ENCODE measurements at places on chromosomes 5 and 9. TPM values are rescaled to one million over a fixed set of nuclear protein-coding genes. Genes with fewer than 3 reads are reported as not detected.

- no peaks in the 10 kb centered on the region for H3K27me3 ChIP-seq
- no peak overlapping the region for H3K4me3 ChIP-seq
- H3K27ac ChIP-seq = no peak overlapping the region
- no peak for DNase-seq
- no peaks in the 10 kb centered on the region for H3K36me3 ChIP-seq
Observed at GRCh38 chr5:137342764-137343163, 156.4 kb downstream of the SPOCK1 start.

GRCh38 chr9:98315551-98316060, 60.2 kb upstream of the TBC1D2 start:
- H3K4me3 ChIP-seq = no peak overlapping the region
- no peak overlapping the region for H3K27ac ChIP-seq
- no peaks in the 10 kb centered on the region for H3K27me3 ChIP-seq

- no peaks in the 10 kb centered on the region for H3K36me3 ChIP-seq
- no peak for DNase-seq
- peaks cover 18% of the 10 kb centered on the region for H3K4me1 ChIP-seq
- H3K27me3 ChIP-seq = no peaks in the 10 kb centered on the region
- H3K27ac ChIP-seq = no peak overlapping the region
Observed at GRCh38 chr5:57446966-57447365, 35.6 kb downstream of the ACTBL2 start.

DNA sequence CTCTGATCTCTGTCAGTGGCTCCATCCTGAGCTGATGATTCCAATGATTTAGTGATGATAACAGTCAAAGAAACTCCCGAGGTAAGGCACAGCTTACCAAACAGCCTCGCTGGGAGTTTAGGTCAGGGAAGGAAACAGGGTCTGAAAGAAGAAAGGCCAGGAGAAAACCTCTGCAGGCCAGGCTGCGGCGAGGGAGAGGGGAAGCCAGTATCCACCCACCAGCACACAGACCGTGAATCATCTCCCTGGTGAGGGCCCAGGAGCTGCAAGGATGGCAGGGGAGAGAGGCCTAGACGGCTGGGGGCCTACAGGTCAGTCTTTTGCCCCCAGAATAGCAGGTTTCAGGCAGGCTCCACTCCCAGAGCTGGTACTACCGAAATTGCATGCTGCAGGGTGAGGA, 590.5 kb downstream of the CCDC171 start:
- no peaks in the 10 kb centered on the region for H3K4me1 ChIP-seq
- H3K36me3 ChIP-seq = no peaks in the 10 kb centered on the region
- no peaks in the 10 kb centered on the region for H3K27me3 ChIP-seq
- no peak for DNase-seq
- no peak overlapping the region for H3K4me3 ChIP-seq

DNA sequence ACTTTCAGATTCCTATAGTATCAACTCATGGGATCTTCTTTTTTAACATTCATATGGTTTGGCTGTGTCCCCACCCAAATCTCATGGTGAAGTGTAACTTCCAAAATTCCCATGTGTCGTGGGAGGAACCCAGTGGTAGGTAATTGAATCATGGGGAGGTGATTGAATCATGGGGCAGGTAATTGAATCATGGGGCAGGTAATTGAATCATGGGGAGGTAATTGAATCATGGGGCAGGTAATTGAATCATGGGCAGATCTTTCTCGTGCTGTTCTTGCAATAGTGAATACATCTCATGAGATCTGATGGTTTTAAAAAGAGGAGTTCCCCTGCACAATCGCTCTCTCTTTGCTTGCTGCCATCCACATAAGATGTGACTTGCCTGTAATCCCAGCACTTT, 21.8 kb upstream of the AGGF1 start:
- H3K4me1 ChIP-seq = no peaks in the 10 kb centered on the region
- DNase-seq = no peak
- H3K27ac ChIP-seq = no peak overlapping the region
- H3K27me3 ChIP-seq = peaks cover 13% of the 10 kb centered on the region
- H3K36me3 ChIP-seq = no peaks in the 10 kb centered on the region

DNA sequence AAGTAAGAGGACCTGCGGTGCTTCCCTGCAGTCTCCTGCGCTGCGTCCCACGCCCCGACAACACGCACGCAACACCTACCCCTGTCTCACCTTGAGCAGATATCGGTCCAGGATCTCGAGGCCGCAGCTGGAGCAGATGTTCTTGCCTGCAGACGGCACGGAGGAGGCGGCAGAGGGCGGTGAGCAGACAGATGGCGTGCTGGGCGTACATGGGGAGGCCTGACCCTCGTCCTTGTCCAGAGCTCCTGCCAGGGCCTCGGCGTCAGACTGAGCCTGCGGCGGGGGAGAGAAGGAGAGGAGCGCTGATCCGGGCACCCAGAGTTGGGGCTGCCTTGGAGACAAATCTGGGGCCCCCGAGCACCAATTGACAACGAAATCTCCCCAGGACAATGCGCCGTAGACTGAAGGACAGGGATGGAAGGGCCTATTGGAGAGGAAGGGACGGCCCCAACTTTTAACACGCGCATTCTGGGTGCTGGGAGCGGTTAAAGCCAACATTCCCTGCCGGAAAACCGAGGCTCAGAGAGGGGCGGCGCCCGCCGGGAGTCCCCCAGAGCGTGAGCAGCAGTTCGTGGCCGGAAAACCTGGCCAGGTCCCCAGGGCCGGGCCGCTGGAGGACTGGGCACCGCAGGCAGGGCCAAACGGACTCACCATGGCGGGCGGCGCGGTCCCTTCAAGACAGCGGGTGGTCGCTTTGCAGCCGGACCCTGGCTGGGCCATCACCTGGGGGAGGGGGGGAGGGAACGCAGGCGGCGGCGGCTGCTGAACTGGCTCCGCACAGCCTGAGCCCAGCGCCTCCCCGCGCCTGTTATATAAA, 1.8 kb downstream of the LHX6 start:
- H3K36me3 ChIP-seq = no peaks in the 10 kb centered on the region
- peaks cover 94% of the 10 kb centered on the region for H3K27me3 ChIP-seq
- peaks cover 42% of the 10 kb centered on the region for H3K4me1 ChIP-seq
- DNase-seq = no peak
- H3K4me3 ChIP-seq = peak overlapping the region; percentile 53

DNA sequence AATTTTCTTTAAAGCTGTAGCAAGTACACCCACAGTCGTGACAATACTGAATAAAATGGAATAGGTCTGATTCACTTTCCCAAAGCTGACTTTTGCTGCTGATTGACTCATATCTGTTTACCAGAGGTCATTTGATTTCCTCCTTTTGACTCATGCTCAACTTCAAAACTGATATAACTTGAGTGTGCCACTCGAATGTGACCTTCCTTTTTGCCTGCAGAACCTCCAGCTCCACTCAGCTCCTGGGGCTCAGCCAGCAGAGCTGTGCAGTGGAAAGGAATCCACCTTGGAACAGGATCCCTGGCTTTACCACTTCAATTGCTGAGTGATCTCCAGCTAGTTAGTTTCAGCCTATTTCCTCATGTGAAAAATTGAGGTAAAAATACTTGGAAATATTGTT, 84.1 kb downstream of the FEM1C start:
- no peak for DNase-seq
- no peak overlapping the region for H3K4me3 ChIP-seq
- H3K4me1 ChIP-seq = peaks cover 32% of the 10 kb centered on the region
- no peaks in the 10 kb centered on the region for H3K27me3 ChIP-seq
- peak overlapping the region; percentile 27 for H3K27ac ChIP-seq
- no peaks in the 10 kb centered on the region for H3K36me3 ChIP-seq

GRCh38 chr5:4762316-4762715, 377.8 kb upstream of the ADAMTS16 start:
- no peaks in the 10 kb centered on the region for H3K4me1 ChIP-seq
- no peak overlapping the region for H3K27ac ChIP-seq
- no peaks in the 10 kb centered on the region for H3K27me3 ChIP-seq

GRCh38 chr5:72451741-72452505, 55.3 kb downstream of the ZNF366 start:
- H3K4me1 ChIP-seq = peaks cover 40% of the 10 kb centered on the region
- DNase-seq = peak; percentile 74
- H3K36me3 ChIP-seq = no peaks in the 10 kb centered on the region
- no peaks in the 10 kb centered on the region for H3K27me3 ChIP-seq
- H3K27ac ChIP-seq = peak overlapping the region; percentile 93
- no peak overlapping the region for H3K4me3 ChIP-seq

DNA sequence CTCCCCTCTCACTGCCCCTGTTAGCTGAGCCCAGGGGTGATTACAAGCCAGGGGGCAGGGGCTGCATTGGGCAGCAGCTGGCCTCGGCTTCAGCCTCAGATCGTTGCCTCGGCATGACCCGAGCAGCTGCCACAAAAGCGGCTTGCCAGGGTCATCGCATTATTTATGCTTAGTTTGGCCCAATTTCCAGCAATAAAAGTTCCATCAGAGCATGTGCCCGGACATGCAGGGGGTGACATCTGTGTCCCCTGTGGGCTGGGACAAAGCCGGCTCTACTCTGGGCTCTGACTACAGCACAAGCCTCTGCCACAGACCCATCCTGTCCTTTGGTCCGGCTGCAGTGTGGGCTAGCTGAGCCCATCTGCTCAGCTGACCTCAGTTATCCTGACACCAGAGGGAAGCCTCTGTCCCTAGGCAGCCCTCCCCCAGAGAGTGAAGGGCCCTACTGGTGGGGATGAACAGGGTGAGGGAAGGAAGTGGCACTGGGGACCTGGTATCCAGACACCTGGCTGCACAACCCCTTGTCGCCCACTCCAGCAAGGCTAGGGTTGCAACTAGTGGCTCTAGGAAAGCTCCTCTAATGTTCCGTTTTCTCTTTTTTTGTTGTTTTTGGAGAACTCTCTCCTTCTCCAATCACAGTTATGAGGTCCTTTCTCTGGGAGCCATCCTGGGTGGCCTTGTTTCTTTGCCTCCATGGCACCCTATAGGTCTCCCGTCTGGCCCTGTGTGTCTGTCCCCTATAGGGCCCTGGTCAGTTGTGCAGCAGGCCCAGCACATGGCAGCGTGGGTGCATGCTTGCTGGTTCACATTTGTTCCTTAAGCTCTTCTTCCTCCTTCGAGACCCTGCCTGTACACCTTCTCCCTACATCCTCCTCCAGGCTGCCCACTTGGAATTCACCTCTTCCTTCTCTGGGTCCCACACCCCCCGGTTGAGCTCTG, 13.3 kb upstream of the GADD45G start:
- peaks cover 4% of the 10 kb centered on the region for H3K4me1 ChIP-seq
- no peaks in the 10 kb centered on the region for H3K36me3 ChIP-seq
- no peak overlapping the region for H3K4me3 ChIP-seq
- H3K27me3 ChIP-seq = no peaks in the 10 kb centered on the region
- no peak for DNase-seq

DNA sequence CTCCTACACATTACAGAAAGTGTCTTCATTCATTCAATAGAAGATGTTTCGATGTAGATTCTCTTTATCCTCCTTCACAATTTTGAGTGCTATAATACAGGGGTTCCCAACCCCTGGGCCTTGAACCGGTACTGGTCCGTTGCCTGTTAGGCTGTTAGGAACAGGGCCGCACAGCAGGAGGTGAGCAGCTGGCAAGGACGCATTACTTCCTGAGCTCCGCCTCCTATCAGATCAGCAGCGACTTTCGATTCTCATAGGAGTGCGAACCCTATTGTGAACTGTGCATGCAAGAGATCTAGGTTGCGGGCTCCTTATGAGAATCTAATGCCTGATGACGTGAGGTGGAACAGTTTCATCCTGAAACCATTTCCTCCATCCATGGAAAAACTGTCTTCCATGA, 153.0 kb upstream of the SMC2 start:
- H3K27me3 ChIP-seq = no peaks in the 10 kb centered on the region
- no peaks in the 10 kb centered on the region for H3K4me1 ChIP-seq
- no peak for DNase-seq

DNA sequence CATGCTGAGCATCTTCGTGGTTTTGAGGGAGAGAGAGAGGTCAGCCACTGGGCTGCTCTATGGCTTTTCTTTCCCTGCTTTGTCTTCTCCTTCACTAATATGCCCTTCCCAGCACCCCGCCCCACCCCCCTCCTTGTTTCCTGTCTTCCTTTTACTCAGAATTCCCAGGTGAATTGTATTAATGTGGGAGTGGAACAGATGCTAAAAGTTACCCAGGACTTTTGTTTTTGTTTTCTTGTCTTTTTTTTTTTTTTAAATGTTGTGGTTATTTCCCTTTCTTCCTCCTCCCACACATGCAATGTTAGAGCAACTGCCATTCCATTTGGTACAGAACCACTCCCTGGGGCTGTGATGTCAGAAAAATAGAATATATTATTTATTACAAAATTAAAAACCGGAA, 442.7 kb upstream of the CD180 start:
- no peak overlapping the region for H3K4me3 ChIP-seq
- H3K27ac ChIP-seq = peak overlapping the region; percentile 46
- H3K4me1 ChIP-seq = peaks cover 30% of the 10 kb centered on the region

GRCh38 chr5:128062172-128062746, 21.3 kb upstream of the SLC12A2 start:
- H3K4me3 ChIP-seq = no peak overlapping the region
- H3K36me3 ChIP-seq = no peaks in the 10 kb centered on the region
- no peaks in the 10 kb centered on the region for H3K4me1 ChIP-seq
- H3K27me3 ChIP-seq = no peaks in the 10 kb centered on the region

GRCh38 chr5:65172486-65173129, 309.1 kb downstream of the ADAMTS6 start:
- H3K4me3 ChIP-seq = no peak overlapping the region
- DNase-seq = no peak
- H3K27me3 ChIP-seq = no peaks in the 10 kb centered on the region
- H3K27ac ChIP-seq = no peak overlapping the region

- H3K4me1 ChIP-seq = peaks cover 36% of the 10 kb centered on the region
- H3K27me3 ChIP-seq = no peaks in the 10 kb centered on the region
- H3K27ac ChIP-seq = no peak overlapping the region
- no peak for DNase-seq
Observed at GRCh38 chr9:130045725-130046450, 2.9 kb upstream of the FNBP1 start.

DNA sequence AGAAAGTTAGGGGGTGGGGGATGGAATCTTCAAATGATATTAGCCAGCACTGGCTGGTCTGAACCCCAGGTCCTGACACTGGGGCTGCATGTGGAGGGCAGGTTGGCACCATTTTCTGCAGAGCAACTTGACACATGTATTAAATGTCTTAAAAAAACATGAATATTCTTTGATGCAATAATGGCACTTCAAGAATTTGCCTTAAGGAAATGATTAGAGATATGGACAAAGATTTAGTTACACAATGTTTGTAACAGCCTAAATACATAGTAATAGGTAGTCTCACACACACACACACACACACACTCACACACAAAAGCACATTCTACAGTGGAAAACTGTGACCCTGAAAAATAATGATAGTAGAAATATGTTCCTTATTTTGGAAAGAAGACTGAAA, 3.6 kb downstream of the SVEP1 start:
- peaks cover 36% of the 10 kb centered on the region for H3K27me3 ChIP-seq
- DNase-seq = no peak
- no peaks in the 10 kb centered on the region for H3K36me3 ChIP-seq
- H3K27ac ChIP-seq = no peak overlapping the region

The SIT1 gene
- total RNA-seq = not detected

The ABLIM3 gene
- 21.4 TPM for total RNA-seq

The IQGAP2 gene
- total RNA-seq = 13.4 TPM

The SLC35D2 gene
- 16.7 TPM for total RNA-seq

The IL9 gene
- not detected for total RNA-seq

The MSX2 gene
- 10.9 TPM for total RNA-seq

The LEAP2 gene
- 0.45 TPM for total RNA-seq

The HSPA5 gene
- total RNA-seq = 84.8 TPM

The DCTN4 gene
- 64.8 TPM for total RNA-seq
